ENCODE measurements at places on chromosomes 11 and 22.

- DNase-seq = no peak
Observed at GRCh38 chr11:129234978-129235377, 42.9 kb upstream of the ARHGAP32 start.

GRCh38 chr11:116517584-116517983 lies 255.2 kb downstream of the BUD13 start:
- DNase-seq = no peak

DNA sequence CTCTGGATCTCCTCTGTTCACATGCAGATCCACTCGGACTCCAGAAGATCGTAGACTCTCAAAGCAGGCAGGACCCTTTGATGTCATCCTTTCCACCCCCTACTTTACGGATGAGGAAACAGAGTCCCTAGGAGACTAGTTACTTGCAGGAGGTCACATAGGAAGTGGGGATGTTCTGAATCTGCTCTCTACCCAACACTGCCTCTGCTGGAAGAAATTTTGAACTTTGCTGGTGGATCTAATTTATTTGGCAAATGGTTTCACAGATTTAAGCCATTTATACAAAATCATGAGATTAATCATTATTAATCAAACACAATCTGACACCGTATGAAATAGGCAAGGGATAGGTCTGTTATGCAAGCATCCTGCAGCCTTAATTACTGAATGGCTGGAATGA lies 55.0 kb upstream of the USP47 start:
- no peak for DNase-seq

DNA sequence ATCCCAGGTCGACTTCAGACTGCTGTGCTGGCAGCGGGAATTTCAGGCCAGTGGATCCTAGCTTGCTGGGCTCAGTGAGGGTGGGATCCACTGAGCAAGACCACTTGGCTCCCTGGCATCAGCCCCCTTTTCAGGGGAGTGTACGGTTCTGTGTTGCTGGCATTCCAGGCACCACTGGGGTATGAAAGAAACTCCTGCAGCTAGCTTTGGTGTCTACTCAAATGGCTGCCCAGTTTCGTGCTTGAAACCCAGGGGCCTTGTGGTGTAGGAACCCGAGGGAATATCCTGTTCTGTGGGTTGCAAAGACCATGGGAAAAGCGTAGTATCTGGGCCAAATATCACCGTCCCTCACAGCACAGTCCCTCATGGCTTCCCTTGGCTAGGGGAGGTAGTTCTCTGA lies 254.8 kb downstream of the GRIK4 start:
- no peak for DNase-seq

GRCh38 chr11:58061813-58062212 lies 31.1 kb downstream of the OR6Q1 start:
- DNase-seq = no peak

GRCh38 chr11:134574425-134574824 lies 162.4 kb upstream of the B3GAT1 start:
- no peak for DNase-seq

DNA sequence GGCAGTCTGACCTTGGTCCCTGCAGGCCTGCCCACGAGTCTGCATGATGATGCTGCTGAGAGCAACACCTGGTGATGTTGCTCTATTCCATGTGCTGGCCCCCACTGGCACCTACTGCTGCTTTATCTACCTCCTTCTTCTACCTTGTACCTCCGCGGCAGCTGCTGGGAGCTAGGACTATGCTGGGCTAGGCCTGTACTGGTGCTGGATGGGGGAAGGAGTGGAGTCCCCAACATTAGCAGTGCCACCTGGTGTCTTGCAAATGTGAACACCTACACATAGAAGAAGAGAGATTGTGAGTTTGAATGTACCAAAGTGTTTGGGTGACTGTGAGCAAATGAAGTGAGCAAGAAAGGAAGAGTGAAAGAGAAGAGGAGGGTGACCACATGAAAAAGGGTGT lies 30.5 kb downstream of the PTPN5 start:
- no peak for DNase-seq

DNA sequence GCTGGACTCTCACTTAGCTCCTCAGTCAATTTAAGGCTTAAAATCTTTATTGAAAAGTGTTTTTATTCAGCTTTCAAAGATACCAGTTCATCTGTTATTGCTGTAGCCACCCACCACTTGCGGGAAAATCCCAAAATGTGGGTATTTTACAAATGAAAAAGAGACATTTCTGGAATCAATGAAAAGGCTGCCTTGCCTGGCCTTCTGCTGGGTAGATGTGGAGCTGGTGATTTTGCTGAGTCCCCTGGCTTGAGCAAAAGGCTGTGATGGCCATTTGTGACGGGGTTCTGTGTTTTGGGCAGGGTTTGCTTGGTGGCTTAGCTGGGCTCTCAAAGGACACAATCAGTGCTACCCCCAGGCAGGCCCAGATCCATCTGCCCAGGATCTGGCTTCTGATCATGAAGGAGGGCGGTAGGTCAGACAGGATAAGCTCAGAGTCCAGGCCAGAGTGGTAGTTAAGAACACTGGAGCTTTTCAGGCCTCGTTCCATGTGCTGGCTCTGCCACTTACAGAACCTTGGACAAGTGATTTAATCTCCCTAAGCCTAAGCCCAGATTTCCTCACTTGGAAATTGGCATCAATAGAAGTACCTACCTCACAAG lies 36.1 kb downstream of the UBASH3B start:
- DNase-seq = peak; percentile 34

DNA sequence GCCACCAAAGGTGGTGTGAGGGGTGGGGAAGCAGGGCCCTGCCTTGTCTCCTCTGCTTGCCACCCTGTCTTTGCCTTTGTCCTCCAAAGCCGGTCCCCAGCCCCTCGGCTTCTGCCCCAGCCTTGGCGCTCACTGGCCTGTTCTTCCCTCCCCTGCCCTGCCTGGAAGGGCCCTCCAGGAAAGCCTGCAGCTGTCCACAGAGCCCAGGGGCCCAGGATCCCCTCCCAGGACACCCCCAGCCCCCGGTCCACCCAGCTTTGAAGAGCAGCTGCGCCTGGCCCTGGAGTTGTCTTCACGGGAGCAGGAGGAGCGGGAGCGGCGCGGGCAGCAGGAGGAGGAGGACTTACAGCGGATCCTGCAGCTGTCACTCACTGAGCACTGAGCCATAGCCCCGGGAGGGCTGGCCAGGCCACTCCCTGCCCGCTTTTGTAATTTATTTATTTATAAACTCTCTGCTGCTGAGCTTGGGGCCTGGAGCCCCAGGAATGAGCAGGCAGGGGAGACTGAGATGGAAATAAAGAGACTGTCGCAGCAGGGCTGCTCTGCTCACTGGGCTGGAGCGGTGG lies 1.3 kb upstream of the SSH3 start:
- peak; percentile 77 for DNase-seq

DNA sequence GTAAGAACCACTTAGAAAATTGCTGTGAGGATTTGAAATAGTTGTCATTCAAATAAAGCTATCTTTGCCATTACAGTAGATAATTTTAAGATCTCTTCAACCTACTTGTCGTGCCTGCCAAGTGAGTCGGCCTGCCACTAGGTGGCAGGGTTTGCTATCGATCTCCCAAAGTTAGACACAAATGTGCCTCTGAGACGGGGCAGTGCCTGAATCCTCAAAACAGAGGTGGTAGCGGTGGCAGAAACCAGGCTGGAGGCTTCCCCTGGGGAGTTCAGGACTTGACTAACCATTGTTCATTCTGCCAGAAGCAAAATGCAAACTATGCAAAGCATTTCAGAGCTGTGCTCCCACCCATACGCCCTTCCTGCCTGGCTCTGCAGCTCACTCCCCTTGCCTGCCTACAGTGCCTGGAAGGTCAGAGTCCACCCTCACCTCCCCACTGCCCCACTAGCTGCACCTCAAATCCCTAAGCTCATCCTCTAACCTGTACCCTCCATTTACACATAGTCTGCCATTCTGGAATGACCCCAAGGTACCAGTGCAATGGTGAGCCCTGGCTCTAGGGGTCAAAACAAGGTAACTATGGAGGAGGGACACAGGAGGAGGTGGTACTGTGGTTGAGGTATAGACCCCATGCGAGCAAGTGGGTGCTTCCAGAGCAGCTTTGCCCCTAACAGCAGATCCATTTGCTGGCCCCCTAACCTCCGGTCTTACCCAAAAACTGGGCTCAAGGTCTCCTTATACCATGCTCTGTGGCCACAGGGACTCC lies 82.1 kb downstream of the C11orf58 start:
- peak; percentile 85 for DNase-seq

DNA sequence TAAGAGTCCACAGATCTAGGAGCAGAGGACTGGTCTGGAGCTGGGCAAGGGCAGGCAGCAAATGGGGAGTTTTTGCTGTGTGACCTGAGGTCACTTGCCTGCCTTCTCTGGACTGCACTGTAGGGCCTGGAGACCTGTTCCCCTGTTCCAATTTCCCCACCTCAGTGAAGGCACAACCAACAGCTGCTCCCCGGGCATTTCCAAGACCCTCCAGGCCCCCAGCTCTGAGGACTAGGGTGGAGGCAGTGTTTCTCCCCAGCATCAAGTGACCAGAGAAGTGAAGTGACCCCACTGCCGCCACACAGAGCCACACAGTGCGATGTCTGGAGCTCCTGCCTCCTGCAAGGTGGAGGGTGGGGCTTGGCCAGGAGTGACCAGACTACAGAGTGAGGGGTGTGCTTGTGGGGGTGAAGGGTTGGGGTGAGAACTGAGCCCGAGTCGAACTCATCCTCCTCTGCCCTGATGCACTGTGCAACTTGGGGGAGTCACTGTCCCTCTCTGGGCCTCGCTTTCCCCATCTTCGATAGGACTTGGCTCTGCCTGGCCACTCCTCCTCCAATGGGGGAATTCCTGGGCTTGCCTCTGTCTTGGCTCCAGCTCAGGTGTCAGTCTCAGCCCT lies 21.6 kb downstream of the P2RY2 start:
- peak; percentile 8 for DNase-seq

DNA sequence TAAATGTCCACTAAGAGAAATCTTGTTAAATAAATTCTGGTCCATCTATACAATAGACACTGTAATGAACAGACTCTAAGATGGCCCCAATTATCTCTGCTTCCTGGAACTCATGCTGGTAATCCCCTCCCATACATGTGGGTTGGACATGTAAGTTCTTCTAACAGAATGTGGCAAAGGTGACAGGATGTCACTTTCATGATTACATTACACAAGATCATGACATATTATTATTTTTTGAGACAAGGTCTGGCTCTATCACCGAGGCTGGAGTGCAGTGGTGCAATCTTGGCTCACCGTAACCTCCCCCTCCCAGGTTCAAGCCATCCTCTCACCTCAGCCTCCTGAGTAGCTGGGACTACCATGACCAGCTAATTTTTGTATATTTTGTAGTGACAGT lies 14.6 kb upstream of the NDUFC2 start:
- no peak for DNase-seq

DNA sequence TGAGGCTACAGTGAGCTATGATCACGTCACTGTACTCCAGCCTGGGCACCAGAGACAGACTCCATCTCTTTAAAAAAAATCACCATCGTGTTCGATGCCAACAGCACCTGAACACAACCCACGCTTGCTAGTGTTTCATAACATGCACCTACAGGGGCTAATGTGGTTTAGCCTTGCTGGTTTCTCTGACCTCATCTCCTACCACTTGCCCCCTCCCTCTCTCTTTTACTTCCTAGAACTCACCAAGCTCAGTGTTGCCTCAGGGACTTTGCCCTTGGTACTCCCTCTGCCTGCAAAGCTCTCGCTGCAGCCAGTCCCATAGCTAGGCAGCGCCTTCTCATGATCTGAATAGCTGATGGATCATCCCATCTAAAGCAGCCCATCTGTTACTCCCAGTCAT lies 99.8 kb downstream of the FBXO7 start:
- DNase-seq = no peak

GRCh38 chr11:57276169-57276970 lies 39.3 kb upstream of the APLNR start:
- DNase-seq = no peak

- DNase-seq = no peak
Observed at GRCh38 chr11:108963118-108963517, 298.2 kb downstream of the DDX10 start.

GRCh38 chr11:79182794-79183193 lies 258.0 kb downstream of the TENM4 start:
- no peak for DNase-seq

- no peak for DNase-seq
Observed at GRCh38 chr11:74522776-74523175, 29.3 kb upstream of the LIPT2 start.

- no peak for DNase-seq
Observed at GRCh38 chr11:75394085-75394840, 5.1 kb upstream of the RPS3 start.

GRCh38 chr11:26247340-26247739 lies 84.6 kb upstream of the ANO3 start:
- no peak for DNase-seq

GRCh38 chr11:57493507-57494503 lies 21.7 kb downstream of the SLC43A1 start:
- no peak for DNase-seq

DNA sequence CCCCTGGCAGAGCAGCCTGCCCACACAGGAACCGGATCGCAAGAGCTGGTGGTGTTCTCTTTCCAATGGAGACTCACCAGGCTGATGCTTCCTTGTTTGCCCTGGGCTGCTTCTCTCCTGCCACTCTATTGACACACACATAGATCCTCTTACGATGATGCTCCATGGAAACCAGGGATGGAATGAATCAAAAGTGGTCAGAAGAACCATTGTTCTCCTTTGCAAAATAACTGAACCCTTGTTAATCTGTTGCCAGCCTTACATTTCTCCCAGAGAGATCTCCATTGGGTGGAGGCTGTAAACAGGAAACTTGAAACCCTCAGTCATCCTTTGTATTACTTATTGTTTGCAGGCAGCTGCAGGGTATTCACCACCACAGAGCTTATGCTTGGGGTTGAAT lies 24.6 kb upstream of the LDLRAD3 start:
- DNase-seq = no peak

DNA sequence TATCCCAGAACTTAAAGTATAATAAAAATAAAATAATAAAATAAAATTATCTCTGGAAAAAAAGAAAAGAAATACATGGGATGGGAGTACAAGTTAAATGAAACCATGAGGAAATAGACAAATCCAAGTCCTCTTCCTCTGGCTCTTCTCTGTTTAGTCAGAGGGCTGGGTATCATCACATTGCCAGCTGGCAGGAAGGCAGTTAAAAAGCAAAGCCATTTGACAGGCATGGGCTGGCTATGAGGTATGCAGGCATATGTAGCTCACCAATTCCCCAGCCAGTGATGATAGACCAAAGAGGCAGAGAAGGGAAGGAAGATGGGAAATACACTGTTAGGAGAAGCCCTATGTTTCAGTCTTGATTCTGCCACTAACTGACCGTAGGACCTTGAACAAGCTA lies 6.5 kb downstream of the LYVE1 start:
- no peak for DNase-seq

DNA sequence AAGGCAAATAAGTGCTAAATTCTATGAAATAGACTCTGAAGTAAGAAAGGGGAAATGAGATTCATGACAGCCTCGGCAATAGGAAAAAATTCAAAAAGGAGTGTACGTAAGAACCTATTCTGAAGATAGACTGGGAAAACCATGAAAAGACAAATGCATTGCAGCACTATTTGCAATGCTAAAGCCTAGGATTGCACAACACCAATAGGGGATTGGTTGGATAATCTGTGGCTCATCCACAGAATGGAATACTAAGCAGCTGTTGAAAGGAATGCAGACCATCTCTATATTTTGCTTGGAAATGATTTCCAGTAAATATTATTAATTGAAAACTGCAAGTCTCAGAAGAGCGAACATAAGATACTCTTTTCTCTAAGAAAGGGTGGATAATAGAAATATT lies 91.7 kb upstream of the CLMP start:
- no peak for DNase-seq
